ENCODE measurements at places on chromosomes 13 and 19.

DNA sequence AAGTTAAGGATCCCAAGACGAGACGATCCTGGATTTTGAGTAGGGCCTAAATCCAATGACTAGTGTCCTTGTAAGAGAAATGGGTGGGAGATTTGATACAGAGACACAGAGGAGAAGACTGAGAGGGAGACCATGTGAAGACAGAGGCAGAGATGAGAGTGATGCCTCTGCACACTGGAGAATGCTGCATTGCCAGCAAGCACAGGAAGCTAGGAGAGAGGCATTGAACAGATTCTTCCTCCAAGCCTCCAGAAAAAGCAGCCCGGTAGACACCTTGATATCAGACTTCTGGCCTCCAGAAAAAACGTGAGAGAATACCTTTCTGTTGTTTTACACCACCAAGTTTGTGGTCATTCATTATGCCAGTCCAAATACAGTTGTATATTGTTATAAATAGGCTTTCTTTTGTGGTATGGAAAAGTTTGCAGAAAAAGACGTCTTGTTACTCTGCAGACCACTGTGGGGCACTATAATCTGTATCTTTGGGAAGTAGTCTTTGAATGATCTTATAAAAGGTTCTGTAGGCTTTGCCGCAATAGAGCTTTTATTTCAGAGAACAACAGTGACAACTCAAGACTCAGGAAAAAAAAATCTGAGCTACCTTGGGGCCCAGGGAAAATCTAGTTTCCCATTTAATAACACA lies 17.9 kb upstream of the RFC3 start:
- no peak for DNase-seq

DNA sequence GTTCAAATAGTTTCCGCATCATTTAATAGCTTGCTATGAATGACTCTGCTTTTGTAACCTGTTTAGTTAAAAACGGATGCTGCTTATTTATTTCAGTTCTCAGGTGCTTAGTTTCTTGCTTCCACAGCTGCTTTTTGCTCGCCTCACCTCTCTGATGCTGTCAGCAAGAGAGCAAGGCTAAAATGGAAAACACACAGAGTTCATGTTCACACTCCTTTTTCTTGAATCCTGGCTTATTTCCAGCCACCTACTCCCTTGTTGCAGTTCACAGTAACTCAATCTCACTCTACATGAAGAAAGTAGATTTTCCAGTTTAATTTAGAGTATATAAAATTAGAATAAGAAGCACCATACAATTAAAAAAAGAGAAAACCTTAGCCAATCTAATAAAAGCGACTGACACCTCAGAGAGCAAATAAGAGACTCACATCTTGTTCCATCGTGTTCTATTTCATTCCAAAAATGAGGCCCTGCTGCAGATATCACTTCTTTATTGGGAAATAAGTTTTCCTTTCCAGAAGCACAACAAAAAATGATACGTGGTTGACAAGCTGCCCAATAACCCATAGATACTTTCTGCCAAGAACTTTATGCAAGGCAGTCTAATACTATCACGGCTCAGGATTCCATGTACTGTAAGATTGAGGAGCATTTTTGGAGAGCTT lies 326.1 kb upstream of the SLITRK1 start:
- no peak for DNase-seq

GRCh38 chr13:71913717-71914116 lies 46.7 kb upstream of the DACH1 start:
- DNase-seq = no peak

DNA sequence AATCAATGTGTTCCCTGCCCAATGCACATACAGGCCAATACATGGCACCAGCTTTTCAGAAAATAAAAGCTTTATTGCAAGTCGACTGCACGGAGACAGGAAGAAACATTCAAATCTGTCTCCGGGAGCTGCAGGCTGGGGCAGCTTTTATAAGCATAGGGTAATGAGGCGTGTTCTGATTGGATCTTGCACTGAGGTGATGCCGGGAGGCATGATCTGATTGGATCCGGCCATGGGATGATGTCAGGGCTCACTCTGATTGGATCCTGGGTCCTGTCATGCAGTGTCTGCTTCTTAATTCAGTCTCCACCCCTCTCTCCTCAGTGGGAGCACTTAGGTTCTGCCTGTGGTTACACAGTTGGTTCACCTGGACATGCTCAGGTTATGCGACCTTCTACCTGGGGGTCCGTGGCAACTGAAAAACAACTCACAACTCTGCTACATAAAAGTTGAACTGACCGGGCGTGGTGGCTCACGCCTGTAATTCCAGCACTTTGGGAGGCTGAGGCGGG lies 11.8 kb upstream of the FBN3 start:
- no peak for DNase-seq

DNA sequence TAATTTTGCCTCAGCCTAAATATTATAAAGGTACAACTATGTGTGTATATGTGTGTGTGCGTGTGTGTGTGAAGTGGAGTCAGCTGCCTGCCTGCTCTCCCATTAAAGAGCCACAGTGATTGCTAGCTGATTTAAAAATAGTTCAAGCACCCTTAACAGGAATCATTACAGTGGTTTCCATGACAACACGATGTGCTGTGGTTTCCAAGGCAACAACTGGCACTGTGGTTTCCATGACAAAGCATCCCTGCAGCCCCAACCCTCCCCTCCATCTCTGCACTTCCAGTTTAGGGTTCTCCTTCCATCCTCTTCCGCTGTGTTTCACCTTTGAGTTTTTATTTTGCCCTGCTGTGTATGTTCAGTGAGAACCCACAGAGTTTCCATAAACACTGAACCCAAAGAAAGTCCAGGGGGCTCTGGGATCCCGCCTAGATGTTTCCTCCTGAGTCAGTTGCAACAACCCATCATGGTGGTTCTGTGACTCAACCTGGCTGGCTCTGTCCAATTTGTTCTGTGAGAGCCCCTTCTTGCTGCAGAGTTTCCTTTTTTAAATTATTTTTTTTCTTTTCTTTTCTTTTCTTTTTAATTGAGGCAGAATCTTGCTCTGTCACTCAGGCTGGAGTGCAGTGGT lies 7.1 kb upstream of the PNMA8A start:
- no peak for DNase-seq

DNA sequence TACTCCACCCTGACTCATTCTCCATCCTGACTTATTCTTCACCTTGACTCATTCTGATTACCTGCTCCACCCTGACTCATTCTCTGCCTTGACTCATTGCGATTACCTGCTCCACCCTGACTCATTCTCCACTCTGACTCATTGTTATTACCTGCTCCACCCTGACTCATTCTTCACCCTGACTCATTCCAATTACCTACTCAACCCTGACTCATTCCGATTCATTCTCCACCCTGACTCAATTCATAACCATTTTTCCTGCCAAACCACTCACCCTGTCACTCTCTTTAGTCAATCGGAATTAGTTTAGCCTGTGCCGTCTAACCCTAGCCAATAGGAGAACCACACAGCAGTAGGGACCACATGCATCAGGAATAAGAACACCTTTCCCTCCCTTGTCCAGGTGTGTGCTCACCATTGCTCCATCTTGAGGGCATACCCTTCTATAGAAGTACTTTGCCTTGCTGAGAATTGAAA lies 1227.4 kb upstream of the PCDH20 start:
- no peak for DNase-seq

All from stimulated activated CD8-positive, alpha-beta memory T cell treated with anti-CD3 and anti-CD28 coated beads, Interleukin-4, amount 100 ng/mL, for 4 hours (primary cell).